AG04449 (cell line): ENCODE measurements at places on chromosomes 11 and 22.

- no peak for DNase-seq
These were observed 952 bp downstream of the TBC1D10A start for GRCh38 chr22:30325724-30326254.

DNA sequence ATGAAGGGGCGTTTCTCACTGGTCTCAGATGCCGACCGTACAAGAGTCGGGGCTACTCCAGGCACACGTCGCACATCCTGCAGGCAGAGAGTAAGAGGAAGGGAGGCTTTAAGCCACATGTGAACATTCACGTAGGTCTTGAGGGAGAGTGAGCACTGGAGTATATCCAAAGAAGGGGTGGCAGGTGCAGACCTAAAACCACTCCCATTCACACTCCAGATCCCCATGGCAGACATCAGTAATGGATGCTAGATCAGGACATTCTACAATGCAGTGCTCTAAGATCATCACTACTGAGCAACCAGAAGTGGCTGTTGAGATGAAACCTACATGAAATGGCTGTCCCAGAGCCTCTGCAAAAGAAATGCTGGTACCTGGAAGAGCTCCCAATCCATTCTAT lies 39.0 kb downstream of the WT1 start:
- DNase-seq: no peak

GRCh38 chr22:30926706-30927105 lies 41.9 kb downstream of the MORC2 start:
- DNase-seq: no peak

DNA sequence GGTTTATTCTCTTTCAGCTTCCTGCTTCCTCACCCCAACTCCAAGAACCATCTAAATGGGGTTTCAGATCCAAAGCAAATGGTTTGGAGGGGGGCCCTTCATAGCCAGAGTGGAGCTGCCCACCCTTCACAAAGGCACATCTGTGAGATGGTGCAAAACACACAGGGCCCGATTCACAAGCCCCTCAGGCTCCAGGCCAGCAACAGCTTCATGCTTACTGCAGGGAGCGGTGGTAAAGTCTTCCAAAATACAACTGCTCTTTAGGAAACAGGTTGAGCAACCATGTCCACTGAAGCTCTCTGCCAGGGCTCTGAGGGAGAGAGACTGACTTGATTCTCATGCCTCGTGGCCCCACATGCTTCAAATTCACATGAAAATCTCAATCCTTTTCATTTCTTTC lies 213.0 kb upstream of the NARS2 start:
- DNase-seq: no peak

- no peak for DNase-seq
These were observed 88.7 kb upstream of the TIMP3 start for GRCh38 chr22:32712644-32713355.

GRCh38 chr11:97000481-97000880 lies 610.7 kb downstream of the JRKL start:
- DNase-seq: no peak

- no peak for DNase-seq
These were observed 133.6 kb upstream of the C11orf58 start for GRCh38 chr11:16604794-16605388.

DNA sequence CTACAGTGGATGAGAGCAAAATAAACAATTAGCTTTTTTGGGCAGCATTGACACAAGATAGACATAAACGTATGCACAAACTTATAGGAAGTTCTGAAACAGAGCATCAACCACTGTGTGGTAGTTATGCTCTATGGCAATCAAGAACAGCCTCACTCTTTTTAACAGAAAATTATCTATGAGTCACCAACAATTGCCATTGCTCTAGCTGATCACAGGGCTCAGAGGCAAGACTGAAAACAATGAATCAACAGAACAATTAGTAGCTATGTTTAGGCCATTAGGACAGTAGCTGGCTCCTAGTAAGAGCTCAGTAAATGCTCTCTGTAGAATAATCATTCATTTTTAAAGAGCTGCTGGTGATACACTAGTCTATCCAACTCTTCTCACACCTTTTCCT lies 34.9 kb upstream of the PICALM start:
- no peak for DNase-seq

GRCh38 chr11:11095831-11096723 lies 238.2 kb upstream of the ZBED5 start:
- no peak for DNase-seq

DNA sequence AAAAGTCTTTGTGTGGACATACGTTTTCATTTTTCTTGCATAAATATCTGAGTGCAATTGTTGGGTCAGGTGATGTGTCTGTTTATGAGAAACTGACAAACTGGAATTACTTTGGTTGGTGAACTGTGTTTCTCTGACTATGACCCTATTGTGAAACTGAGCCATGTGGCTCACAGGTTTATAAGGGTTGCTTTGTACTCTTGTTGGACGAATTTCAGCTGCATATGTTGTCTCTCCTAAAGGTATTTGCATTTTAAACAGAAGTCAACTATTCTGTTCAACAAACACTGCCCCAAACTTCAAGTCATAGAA lies 34.4 kb upstream of the RASD2 start:
- no peak for DNase-seq

GRCh38 chr22:50204571-50204970 lies 3.8 kb downstream of the SELENOO start:
- DNase-seq: no peak

DNA sequence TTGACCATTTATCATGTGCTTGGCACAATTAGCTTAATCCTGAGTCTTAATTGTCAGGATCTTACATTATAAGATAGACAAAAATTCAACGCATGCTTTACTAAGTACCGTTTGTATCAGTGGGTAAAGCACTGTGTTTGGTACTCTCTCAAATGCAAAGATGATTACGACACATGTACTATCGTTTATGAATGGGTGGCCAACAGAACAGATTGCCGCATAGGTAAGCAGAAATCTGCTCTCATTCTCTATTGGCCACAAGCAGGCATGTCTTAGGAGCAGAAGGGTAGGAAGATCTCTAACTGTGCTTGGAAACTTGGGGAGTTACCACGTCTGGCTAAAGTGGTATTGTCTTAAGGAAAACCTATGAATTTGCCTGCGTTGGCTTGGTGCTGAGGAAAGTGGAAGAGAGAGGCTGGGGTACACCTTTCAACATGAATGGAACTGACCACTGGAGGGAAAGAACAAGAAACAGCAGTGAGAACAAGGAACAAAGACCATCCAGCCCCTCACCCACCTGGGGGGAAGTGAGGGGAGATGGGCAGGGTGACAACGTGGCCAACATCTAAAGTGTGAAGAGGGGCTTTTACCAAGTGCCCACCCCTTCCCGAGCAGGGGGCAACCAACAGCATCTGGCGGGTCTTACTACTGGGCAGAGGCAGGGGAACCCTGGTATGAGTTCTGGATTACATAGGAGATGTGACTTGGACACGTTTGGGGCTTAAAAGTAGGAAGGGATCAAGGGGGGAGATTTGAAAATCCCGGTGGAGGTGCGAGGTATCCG lies 1.0 kb upstream of the TUBA8 start:
- no peak for DNase-seq

DNA sequence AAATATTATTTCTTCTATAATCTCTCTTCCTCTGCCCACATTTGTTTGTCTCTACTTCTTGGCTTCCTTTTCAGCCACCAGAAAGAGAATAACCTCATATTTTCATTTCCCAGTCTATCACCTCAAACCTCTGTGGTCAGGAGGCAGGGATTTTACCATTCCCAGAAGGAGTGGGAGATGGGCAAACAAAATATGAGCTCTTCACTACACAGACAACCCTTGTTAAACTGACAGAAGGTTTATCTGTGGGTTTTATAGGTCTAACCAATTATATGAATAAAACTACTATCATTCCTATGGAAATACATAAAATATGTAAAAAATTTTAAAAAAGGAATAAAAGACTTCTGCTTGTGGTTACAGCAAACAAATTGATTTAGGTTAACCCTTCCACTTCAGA lies 160.0 kb upstream of the TRPC6 start:
- no peak for DNase-seq

DNA sequence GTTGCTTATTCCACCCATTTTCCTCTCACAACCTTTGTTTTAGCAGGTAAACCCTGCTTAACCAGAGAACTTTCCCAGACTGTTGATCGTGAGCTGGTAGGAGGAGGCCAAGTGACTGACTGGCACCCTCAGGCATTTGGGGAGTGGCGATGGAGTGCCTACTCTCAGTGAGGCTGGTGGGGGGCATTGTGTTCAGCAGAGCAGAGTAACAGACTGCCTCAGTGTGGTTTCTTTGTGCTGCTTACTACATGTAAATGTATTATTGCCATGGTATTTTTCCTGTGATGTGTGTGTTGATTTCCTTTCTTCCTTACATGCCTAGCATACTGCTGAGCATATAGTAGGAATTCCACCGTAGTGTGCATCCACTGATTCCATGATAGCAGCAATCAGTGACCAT lies 2.6 kb downstream of the MARK2 start:
- no peak for DNase-seq

DNA sequence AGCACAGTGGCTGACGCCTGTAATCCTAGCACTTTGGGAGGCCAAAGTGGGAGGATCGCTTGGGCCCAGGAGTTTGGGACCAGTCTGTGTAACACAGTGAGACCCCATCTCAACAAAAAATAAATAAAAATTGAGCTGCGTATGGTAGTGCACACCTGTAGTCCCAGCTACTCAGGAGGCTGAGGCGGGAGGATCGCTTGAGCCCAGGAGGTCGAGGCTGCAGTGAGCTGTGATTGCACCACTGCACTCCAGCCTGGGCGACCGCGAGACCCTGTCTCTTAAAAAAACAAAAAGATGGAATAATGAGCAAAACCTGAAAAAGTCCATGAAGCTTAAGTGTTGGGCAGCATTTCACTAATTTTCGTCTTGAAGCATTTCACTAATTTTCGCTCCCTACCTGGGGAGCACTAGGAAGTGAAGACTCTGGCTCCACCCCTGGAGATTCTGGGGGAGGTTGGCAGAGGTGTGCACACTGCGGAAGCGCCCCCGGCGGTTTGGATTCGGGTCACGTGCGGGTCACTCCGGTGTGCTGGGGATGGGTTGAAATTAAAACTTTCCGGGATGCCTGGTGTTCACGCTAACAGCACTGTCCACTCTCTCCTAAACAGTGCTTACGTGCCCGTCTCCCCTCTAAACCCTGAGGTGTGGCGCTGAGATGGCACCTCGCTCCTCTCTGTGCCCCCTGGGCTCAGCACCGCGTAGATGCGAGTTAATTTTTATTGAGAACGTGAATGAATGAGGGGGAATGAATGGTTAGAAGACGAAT lies 906 bp upstream of the NAA40 start:
- no peak for DNase-seq

DNA sequence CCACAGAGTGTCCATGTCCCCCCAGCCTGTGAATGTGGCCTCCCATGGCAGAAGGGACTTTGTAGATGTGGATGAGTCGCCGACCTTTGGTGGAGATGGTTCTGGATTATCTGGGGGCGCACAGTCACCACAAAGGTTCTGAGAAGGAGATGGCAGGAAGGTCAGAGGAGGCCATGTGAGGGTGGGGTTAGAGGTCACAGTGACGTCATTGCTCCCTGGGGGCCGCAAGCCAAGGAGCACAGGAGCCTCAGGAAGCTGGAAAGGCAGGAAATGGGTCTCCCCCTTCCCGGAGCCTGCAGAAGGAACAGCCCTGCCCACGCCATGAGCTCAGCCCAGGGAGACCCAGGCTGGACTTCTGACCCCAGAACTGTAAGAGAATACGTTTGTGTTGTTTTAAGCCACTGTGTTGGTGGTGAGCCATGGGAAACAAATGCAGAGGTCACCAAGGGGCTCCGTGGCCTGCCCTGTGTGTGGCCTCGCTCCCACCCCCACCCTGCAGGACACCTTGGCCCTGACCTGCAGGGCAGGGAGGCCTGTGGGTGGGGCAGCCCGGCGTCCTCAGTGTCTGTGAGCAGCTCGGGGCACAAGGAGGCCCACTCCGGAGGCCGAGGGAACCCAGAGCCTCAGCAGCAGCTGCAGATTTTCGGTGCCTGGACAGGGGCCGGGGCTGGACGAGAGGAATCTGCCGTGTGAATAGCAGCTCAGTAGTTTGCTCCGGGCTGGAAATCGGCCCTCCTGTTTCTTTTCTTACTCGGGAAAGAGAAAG lies 32.1 kb downstream of the GRAMD4 start:
- DNase-seq: no peak
